ENCODE measurements at places on chromosomes 6 and 20. TPM values are rescaled to one million over a fixed set of nuclear protein-coding genes. Genes with fewer than 3 reads are reported as not detected.

- no peaks in the 10 kb centered on the region for H3K36me3 ChIP-seq
- peak; percentile 57 for DNase-seq
- peaks cover 25% of the 10 kb centered on the region for H3K4me1 ChIP-seq
- H3K27ac ChIP-seq, result no peak overlapping the region
- no peaks in the 10 kb centered on the region for H3K27me3 ChIP-seq
- H3K4me3 ChIP-seq, result no peak overlapping the region
Measured at GRCh38 chr6:43817192-43817591, 47.2 kb downstream of the VEGFA start.

DNA sequence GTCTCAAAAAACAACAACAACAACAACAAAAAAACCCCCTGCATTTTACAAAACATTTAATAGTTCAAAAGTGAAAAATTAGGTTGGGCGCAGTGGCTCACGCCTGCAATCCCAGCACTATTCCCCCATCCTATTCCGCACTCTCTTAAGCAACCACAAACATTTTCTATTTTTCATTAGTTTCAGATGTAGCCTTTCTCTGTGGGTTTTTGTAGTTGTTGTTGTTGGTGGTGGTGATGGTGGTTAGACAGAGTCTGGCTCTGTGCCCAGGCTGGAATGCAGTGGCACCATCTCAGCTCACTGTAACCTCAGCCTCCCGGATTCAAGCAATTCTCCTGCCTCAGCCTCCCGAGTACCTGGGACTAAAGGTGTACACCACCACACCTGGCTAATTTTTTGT lies 6.4 kb upstream of the GMNN start:
- H3K4me1 ChIP-seq, result peaks cover 16% of the 10 kb centered on the region
- no peaks in the 10 kb centered on the region for H3K27me3 ChIP-seq
- no peak overlapping the region for H3K27ac ChIP-seq
- H3K36me3 ChIP-seq, result no peaks in the 10 kb centered on the region
- H3K4me3 ChIP-seq, result no peak overlapping the region
- no peak for DNase-seq

DNA sequence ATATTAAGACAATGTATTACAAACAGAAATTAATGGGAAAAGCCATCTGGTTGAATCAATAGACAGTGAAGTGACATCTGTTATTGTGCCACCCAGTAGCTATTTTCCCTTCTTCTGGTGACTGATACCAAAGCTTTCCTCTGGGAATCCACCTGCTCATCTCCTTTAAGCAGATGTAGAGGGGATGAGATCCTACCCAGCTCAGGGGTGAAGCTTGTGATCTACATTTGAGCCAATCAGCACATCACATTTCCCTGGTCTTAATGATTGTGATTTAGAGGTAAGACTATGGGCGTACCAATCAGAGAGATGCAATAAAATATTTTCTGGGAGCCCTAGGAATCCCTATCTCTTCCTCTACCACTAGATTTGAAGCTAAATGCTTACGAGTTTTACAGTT lies 782.9 kb downstream of the PTPRT start:
- no peak overlapping the region for H3K27ac ChIP-seq
- H3K4me3 ChIP-seq, result no peak overlapping the region
- DNase-seq, result no peak
- H3K4me1 ChIP-seq, result no peaks in the 10 kb centered on the region
- no peaks in the 10 kb centered on the region for H3K36me3 ChIP-seq

DNA sequence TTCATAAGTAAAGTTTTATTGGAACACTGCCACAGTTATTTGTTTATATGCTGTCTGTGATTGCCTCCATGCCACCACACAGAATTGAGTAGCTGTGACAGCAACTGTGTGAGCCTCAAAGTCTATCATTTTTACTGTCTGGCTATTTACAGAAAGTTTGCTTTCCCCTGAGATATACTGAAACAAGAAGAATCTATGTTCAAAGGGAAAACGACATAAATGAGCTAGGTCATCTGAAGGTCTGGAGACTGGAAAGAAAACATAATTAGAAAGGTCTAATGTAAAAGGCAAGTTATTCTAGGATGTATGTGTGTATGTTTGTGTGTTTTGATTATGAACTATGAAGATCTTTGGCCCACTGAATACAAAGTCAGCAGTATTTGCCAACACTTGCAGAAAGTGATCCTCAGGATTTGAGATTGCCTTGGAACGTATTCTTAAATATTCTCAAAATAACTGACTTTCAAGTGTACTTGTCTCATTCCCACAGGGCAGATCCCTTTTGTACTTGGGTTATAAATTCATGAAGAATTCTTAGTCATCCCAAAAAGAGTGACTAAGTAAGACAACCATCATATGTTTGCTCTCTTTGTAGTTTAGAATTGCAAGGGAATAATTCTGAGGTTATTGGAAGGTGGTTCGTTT lies 677.7 kb downstream of the DOK5 start:
- no peak overlapping the region for H3K4me3 ChIP-seq
- H3K27ac ChIP-seq, result no peak overlapping the region
- no peaks in the 10 kb centered on the region for H3K36me3 ChIP-seq
- H3K4me1 ChIP-seq, result no peaks in the 10 kb centered on the region
- no peaks in the 10 kb centered on the region for H3K27me3 ChIP-seq
- peak; percentile 18 for DNase-seq

DNA sequence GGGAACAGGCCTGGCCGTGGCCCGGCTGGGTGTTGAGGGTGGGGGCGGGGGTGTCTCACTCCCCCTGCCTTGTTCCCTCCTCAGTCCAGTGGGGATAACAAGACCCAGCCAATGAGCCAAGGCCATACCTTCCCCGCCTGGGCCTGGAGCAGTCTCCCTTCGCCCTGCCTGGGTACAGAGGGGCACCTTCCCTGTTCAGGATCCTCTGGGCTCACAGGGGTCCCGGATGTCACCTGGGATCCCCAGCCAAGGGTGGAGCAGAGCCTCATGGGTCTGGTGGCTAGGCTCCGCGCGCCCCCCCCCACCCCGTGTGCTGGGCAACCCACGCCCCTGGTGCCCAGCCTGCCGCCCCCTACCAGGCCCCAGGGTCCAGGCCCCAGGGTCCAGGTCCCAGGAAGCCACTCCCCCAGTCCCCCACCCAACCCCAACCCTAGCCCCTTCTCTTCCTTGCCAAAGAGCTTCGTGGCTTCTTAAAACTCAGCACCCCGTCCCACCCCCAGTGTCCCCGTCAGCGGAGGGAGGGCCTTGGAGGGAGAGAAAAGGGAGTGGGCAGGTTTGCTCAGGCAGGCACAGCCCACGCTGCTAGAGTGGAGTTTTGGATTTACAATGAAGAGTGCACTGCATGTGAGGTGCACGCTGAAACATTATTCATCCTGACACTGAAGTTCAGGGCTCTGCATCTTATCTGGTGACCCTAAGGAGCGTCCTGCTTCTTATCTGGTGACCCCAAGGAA lies 11.8 kb downstream of the HRH3 start:
- no peaks in the 10 kb centered on the region for H3K4me1 ChIP-seq
- DNase-seq, result no peak
- no peak overlapping the region for H3K27ac ChIP-seq
- no peak overlapping the region for H3K4me3 ChIP-seq
- peaks cover 7% of the 10 kb centered on the region for H3K36me3 ChIP-seq
- peaks cover 38% of the 10 kb centered on the region for H3K27me3 ChIP-seq

DNA sequence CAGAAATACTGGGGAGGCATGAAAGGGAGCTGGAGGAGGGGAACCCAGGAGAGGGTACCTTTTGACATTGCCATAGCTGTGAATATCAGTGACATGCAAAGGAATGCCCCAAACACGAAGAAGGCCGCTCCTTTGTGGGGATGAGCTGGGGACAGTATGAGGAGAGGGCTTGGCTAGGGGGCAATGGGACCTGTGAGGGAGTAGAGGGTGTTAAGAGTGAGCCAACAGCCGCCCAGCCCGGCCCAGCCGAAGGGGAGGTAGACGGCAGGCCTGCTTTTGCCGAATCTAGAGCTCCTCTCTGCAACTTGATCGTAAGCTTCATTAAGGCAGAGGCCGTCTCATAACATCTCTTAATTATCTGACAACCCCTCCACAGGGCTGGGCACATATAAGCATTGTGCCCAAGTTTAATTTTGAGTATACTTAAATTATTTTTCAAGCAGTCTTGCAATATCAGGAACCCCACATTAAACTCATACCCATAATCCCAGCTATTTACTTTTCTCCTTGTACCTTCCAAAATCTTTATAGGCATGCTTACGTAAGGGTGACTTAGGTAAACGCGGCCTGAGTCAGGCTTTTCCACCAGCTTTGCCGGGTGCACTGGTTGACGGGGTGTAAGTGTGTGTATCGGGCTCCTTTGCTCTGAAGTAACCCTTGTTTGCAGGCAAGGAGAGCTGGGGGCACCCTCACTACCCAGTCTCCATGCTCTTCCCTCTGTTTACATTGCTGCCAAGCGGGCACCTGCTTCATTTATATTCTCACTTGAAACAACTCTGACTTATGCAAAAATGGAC lies 24.9 kb upstream of the VEGFA start:
- peak; percentile 52 for DNase-seq
- no peak overlapping the region for H3K27ac ChIP-seq
- peaks cover 5% of the 10 kb centered on the region for H3K4me1 ChIP-seq
- no peak overlapping the region for H3K4me3 ChIP-seq
- H3K27me3 ChIP-seq, result no peaks in the 10 kb centered on the region
- H3K36me3 ChIP-seq, result no peaks in the 10 kb centered on the region

- H3K4me3 ChIP-seq, result no peak overlapping the region
- peak; percentile 63 for DNase-seq
- H3K36me3 ChIP-seq, result no peaks in the 10 kb centered on the region
- no peaks in the 10 kb centered on the region for H3K4me1 ChIP-seq
- H3K27ac ChIP-seq, result no peak overlapping the region
Measured at GRCh38 chr6:6942831-6943230, 164.9 kb upstream of the RREB1 start.

MOCS3 gene
- not detected for total RNA-seq

FLRT3 gene
- total RNA-seq, result not detected

Data from stomach (tissue), 19 donors.